ENCODE measurements at places on chromosomes 5 and 9.

DNA sequence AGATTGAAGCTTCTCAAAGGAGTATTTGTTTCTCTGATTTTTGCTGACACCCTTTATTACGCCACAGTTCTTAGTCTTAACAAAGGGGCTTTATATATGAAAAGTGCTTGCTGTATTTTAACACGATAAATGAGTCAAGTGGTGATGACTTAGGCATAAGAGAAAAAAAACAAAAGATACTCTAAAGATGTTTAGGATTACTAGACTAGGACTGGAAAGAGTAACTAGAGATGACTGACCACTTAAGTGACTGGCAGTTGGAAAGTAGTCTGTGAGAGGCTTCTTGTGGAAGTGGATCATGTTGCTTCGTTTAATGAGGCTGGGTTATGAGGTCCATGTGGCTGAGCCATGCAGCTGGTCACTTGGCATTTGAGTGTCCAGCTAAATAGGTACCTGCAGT is 69.4 kb upstream of the ACTBL2 start:
- no peak for DNase-seq

DNA sequence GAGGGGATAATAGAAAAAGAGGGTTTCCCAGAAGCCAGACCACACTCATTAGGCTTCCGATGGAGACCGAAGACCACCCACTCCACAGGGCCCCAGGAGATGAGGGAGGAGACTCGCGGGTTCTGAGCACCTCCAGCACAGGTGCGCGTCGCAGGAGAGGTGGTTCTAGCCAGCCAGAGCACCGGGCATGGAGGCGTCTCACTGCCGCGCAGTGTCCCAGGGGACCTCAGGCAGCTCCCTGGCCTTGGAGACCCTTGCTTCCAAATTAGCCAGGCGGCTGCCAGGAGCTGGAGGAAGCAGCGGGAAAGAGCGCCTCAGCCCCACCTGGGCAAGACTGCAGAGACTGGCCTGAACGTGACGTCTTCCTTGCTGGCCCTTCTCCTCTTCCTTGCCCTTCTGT is 115.4 kb upstream of the FBXL7 start:
- DNase-seq, result no peak

GRCh38 chr5:56666901-56667300 is 148.4 kb upstream of the MAP3K1 start:
- DNase-seq, result no peak

DNA sequence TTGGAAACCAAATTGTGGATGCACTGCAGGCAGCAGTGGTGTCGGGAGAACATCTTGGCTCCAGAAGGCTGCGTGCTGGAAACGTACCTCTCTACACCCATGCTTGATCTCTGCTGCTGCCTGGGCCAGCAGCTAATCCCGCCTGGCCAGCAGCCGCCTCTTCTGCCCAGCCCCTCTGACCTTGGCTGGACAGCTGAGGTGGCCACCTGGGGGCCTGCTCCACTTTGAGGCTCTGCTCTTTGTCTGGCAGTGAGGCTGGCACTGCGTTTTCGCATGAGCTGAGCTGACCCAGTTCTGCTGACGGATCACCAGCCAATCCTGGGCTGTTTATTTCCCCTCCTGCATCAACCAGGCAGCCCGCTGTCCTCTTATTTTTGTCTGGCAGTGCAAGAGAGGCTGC is 154.9 kb downstream of the TENT4A start:
- DNase-seq, result no peak

DNA sequence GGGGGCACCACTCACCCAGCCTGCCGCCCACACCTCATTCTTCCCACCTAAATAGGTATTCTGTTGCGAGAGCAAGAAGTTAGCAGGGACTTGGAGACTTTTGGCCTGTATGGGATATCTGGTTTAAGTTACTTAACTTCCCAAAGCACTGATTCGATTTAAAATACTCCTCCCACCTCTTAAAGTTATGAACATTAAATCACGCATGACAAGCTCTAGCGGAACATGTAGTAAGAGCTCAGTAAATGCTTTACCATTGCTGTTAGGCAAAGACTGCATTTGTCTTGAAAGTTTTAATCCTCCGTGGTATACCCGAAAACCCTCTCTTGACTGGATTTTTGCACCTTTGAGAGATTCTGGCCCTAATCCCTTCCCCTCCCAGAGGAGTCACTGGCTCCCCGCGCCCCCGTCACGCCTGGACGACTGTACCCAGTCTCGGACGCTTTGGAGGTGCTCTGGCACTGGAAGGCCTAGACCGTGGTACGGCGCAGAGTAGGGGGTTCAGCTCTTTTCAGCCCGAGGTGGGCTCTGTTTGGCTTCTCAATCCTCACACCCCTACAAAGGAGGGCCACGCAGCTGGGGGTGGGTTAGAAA is 4.4 kb downstream of the GDNF start:
- DNase-seq, result no peak

DNA sequence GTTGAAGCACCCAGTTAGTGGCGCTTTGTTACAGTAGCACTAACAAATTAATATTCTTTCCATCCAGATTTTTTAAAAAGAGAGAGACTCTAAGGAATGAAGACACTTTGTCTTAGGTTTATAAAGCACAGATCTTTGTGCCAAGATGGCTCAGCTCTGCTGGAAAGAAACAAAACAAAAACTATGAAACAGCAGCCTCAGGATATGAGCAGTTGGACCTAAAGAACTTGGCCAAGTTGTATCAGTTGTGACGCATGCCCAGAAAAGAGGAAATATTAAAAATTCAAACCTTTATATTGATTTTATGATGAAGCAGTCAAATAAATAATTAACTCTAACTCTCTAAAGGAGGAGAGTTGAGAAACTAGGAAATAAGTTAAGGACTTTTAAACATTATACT is 427.2 kb downstream of the SPOCK1 start:
- DNase-seq, result no peak

- no peak for DNase-seq
Observed at GRCh38 chr9:129068990-129069861, 11.7 kb upstream of the DOLPP1 start.

DNA sequence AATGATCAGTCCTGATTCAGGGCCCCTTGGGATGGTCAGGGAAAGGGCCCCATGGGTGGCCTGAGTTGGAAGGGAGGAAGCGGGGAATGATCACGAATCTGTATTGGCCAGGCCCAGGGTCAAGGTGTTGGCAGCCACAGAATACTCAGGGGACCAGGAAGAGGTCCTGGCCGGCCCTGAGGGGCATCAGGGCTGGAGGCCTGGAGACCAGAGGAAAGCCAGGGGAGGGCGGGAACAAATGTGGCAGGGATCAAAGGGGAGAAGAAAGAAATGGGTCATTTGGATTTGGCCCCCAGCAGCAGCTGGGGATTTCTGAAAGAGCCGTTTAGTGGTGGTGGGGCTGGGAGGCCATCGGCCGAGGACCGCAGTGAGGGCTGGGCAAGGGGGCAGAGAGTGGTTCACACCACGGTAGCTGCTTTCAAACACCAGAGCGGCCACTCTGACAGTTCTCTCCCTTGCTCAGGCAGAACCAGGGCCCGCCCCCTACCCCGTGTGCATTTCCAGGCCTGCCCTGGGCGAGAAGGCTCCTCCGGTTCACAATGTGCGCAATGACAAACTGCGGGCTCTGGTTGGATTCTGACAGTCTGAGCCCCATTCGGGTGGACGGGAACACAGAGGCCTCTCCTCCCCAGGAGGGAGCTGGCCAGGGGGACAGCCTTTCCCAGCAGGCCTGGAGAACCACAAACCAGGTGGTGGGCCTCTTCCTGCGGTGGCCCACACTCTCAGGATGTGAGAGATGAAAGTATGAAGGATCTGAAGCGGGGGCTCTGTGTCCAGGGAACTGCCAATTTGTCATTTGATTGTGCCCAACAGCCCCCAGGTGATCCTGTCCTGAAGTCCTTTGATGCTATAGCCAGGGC is 220.3 kb upstream of the IER5L start:
- DNase-seq, result no peak

GRCh38 chr9:124812441-124812876 is 35.5 kb downstream of the OLFML2A start:
- DNase-seq, result peak; percentile 96

- DNase-seq, result no peak
Observed at GRCh38 chr5:84393969-84394368, 9.3 kb upstream of the EDIL3 start.

DNA sequence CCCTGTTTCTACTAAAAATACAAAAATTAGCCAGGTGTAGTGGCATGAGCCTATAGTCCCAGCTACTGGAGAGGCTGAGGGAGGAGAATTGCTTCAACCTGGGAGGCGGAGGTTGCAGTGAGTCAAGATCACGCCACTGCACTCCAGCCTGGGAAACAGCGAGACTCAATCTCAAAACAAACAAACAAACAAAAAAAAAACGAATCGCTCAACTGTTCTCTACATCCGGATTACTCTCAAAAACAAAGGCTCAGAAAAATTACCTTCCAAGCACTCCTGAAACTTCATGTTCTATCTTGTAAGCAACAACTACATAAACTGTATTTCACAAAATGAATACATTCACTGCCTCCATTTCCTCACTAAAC is 14.0 kb downstream of the UBAP2 start:
- no peak for DNase-seq

DNA sequence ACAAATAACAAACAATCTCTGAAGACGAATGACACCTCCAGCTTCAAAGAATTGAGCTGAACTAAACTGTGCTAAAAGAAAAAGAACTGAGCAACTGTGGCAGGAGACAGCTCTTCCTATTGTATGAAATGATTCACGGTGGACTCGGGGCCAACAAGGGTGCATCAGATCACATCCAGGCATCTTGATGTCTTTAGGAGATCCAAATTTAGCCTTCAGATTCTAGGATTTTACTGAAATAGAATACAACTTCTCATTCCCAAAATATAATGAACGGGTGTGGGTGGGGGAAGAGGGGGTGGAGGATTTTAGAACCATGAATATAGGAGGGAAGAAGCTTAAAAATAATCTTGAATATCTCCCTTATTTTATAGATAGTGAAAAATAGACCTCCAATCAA is 631.8 kb downstream of the ELAVL2 start:
- DNase-seq, result no peak

DNA sequence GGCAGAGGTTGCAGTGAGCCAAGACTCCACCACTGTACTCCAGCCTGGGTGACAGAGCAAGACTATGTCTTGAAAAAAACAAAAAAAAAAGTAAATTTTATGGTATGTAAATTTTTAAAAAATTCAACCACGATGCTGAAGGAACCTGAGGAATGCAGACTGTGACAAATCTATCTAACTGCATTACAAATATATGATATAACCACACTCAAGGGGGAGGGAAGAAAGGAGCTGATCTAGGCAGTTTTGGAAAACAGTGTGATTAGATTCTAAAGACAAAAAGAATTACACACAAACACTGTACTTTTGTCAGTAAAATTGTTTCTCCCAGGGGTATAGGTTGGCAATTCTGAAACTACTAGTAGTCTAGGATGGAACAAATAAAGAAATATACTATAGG is 17.0 kb downstream of the LARS1 start:
- no peak for DNase-seq

DNA sequence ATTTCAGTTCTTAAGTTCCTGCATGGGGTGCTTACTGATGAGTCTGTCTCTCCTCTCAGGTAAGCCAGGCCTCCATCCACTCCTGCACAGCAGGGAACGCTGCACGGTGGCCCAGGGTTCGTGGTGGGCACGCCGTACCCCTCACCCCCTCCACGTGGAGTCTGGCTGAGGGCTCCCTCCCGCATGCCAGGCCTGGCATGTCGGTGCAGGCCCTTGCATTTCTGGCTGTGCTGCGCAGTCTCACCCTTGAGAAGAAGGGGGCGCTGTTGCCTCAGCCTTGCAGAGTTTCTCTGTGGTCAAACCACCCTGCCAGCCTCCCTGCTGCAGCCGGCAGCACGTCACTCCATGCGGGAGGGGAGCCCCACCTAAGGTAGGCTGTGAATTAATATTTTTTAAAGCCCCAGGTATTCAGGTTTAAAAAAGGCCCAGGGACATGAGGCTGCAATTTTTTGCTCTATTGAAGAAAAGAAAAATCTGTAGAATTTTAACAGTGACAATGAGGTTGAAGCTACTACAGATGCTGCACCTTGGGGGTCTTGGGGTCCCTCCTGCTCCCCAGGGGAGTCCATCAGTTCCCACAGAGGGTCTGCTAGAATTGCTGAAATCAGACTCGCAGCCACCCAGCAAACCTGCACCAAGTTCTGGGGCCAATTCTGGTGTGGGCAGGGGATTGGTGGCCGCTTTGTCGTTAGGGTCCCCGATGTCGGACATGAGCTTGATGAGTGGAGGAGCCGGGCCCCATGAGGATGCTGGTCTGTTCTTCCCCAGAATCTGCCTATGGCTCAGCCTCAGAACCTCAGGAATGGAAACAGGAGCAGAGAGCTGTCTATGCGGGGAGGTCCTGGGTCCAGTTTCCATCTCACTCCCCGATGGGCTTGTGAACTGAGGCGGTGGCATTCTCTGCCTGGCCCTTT is 52.6 kb downstream of the TENT4A start:
- DNase-seq, result no peak

DNA sequence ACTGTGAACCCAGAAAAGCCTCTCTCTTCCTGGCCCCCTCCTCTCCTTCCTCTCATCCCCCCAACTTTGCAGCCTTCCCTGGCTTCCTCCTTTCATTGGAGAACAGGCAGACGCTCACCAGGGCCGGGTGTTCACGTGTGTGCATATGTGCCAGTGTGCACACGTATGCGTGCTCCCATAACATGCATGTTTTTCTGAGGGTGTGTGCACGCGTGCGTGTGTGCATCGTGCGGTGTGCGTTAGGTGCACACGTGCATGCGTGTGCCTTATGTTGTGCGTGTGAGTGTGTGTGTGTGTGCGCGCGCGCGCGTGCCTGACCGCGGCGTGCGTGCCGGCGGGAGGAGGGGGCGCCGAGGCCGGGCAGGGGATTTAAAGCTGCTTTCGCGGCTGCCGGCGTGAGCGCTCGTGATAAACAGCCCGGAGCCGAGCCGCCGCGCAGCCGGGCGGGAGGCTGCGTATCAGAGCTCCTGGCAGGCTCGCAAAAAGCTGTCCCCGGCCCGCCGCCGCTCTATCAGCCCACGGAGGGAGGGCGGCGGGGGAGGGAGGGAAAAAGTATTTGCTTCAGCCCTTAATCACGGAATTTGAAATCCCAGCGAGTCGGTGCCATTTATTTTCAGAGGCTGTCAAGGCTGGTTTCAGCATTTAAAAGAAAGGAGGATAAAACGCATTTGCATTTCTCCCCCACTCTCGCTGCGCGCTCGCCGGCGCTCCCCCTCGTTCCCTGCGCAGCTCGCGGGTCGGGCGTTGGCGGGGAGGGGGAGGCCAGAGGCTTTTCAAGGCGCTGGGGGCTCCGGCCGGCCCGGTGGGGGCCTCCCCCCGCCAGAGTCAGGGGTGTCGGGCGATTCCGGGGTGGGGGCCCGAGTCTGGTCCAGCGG is 183.9 kb downstream of the C9orf50 start:
- DNase-seq, result peak; percentile 34

GRCh38 chr5:160452795-160453194 is 31.1 kb downstream of the PTTG1 start:
- DNase-seq, result no peak

GRCh38 chr9:75447281-75447680 is 359.0 kb downstream of the OSTF1 start:
- DNase-seq, result no peak

All from fibroblast of skin of left biceps (primary cell).